ENCODE measurements at places on chromosomes 1 and 21.
A peak's percentile ranks its signal among the peaks of the same experiment; 100 is the strongest.

DNA sequence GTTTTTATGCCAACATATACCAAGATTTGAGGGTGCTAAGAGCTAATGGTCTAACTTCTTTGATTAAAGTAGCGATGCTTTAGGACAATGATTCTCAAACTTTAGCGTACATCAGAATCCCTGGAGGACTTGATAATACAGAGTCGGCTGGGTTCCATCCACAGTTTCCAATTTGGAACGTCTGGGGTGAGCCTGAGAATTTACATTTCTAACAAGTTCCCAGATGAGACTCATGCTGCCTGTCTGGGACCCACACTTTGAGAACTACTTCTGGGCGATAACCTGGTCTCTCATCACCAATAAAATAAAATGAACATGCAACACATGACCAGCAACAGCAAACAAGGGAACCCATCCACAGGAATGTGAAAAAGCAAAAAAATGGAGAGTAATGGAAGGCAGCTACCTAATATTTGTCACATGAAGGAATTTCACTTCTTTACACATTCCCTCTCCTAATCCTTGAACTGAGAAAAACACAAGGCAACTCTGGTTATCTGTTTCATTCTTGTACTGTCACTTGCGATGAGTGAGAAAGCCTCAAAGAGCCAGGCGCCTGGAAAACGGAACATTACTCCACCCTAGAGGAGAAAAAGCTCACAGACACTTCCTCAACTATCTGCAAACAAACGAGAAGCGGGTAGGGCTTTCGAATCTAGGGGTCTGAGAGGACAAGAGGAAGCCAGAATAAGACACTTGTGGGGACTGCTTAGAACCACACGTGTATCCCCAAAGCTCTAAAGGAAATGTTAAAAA lies 14.0 kb downstream of the HSF2BP start:
- DNase-seq = peak; percentile 70

GRCh38 chr21:34520281-34520680 lies 8.3 kb upstream of the KCNE1 start:
- no peak for DNase-seq

DNA sequence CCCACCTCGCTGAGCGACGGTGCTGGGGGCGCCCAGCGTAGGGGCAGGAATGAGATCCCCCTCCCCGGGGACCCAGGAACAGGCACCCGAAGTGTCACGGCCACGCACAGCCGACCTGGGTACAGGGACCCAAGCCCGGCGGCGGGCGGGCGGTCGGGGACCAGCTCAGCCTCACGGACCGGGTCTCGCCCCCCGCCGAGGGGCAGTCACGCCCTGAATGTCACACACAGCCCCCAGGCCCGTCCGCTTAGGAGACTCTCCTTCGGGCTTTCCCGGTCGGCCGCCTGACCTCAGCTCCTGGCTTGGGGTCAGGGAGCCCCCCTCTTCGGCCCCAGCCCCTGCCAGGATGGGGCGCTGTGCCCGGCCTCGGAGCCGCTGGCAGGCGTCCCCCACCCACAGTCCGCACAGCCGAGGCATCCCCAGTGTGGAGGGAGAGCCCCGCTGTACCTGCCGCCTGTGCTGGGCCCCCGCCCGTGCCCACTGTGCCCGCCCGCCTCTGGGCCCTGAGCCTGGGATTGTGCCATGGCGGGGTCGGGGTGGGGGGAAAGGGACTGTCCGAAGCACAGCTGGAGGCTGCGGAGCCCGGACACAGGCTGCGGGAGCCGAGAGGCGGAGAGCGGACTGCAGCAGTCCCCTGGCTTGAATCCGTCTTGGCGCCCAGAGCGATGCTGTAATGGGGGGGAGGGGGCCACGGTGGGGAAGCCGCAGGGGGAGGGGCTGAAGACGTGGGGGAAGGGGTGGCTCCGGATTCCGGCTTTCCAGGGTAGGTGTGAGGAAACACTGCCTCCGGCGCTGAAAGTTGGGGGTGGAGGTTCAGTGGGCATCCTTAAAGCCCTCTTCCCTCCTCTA lies 627 bp upstream of the DLGAP3 start:
- DNase-seq = no peak

- DNase-seq = no peak
Measured at GRCh38 chr1:241608379-241609033, 31.7 kb downstream of the CHML start.

- no peak for DNase-seq
Measured at GRCh38 chr1:11638121-11638520, 16.1 kb downstream of the FBXO2 start.

GRCh38 chr1:6423321-6423999 lies 1.1 kb upstream of the ESPN start:
- DNase-seq = no peak

DNA sequence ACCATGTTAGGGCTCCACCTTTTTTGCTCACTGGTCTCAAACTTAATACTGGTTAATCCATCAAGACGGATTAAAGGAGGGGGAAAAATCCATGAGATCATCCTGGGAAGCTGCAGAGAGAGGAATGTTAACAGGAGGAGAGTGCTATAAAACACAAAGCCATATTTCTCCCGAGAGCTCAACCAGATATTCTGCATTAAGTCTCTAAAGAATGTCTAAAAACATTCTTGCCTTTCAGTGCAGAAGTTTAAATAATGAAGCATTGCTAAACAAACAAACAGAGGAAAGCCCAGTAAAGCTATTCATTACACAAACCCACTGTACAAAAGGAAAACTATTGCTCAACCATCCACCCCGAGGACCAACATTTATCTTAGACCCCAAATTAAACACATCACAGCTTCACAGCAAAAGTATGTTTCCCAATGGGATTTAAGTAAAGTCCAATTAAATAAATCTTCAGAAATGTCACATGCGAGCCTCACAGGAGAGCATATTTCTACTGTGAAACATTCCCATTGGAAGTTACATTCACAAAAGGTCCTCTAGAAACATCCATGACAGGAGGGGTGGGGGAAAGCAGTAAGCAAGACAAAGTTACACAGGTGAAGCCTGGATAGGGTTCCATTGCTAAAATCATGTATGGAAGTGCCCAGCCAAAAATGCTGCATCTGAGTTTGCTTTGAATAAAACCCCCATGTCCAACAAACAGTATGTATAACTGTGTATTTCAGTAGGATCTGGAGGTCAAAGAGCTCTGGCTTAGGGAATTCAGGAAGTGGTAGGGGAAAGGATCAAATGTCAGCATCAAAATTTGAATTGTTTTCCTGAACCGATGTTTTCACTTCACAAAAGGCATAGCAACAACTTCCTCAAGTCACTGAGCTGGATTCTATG lies 23.3 kb downstream of the DUSP10 start:
- no peak for DNase-seq

GRCh38 chr1:65178235-65178634 lies 30.2 kb downstream of the AK4 start:
- DNase-seq = peak; percentile 64

DNA sequence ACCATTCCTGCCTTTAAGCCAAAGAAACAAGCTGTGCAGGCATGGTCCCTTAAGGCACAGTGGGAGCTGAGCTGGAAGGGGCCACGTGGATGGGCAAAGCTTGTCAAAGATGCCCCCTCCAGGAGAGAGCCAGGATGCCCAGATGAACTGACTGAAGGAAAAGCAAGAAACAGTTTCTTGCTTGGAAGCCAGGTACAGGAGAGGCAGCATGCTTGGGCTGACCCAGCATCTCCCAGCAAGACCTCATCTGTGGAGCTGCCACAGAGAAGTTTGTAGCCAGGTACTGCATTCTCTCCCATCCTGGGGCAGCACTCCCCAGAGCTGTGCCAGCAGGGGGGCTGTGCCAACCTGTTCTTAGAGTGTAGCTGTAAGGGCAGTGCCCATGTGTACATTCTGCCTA lies 1.3 kb upstream of the SLC50A1 start:
- DNase-seq = no peak

GRCh38 chr1:63454269-63454668 lies 68.8 kb downstream of the ITGB3BP start:
- no peak for DNase-seq

DNA sequence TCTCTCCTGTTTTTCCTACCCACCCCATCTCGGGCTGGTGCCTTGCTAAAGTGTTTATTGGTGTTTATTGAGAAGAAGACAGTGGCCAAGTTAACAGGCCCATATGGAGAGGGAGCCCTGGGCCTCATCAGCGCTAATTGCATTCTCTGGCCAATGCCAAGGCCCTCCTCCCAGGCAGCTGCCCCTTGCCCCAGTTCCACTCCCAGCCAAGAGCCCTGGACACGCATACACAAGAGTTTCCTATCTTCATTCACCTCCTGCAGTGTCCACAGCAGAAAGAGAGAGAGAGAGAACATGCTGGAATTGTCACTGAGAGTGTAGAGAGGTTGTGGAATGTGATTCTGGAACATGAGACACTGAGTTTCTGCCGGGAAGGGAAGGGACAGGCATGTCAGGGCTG lies 25.4 kb upstream of the VWA5B1 start:
- DNase-seq = no peak

GRCh38 chr1:14710331-14710730 lies 111.8 kb downstream of the KAZN start:
- DNase-seq = no peak

DNA sequence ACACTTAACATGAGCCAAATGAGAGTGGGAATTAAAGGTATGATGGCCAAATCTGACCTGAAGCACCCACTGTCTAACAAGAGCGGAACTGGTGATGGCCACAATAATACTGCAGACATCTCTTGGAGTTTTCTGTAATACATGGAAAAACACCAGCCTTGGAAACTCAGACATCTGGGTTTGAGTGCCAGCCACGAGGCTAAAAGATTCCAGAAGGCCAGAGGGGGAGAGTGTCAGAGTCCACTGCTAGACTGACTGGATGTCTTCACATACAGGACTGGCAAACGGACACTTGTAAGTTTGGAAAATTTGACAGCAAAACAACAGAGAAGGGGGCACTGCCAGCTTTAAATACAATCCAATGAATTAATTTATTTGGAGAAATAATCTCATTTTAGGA lies 175.1 kb downstream of the ADSS2 start:
- no peak for DNase-seq

DNA sequence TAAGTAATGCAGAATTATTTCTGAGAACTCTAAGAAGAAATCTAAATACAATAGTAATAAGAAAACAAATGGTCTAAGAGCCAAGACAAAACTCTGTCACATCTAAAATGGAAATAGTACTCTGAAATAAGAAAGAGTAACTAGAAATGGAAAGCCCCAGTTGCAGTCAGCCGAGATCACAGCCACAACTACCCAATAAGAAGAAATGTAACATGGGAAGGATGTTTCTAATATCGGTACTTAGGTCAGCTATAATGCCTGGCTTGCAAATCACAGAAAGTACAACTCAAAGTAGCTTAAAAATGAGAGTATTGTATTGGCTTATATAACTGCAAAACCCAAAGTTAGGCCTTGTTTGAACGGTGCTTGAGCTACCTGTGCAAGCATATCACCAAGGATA lies 58.6 kb upstream of the USP25 start:
- DNase-seq = no peak

DNA sequence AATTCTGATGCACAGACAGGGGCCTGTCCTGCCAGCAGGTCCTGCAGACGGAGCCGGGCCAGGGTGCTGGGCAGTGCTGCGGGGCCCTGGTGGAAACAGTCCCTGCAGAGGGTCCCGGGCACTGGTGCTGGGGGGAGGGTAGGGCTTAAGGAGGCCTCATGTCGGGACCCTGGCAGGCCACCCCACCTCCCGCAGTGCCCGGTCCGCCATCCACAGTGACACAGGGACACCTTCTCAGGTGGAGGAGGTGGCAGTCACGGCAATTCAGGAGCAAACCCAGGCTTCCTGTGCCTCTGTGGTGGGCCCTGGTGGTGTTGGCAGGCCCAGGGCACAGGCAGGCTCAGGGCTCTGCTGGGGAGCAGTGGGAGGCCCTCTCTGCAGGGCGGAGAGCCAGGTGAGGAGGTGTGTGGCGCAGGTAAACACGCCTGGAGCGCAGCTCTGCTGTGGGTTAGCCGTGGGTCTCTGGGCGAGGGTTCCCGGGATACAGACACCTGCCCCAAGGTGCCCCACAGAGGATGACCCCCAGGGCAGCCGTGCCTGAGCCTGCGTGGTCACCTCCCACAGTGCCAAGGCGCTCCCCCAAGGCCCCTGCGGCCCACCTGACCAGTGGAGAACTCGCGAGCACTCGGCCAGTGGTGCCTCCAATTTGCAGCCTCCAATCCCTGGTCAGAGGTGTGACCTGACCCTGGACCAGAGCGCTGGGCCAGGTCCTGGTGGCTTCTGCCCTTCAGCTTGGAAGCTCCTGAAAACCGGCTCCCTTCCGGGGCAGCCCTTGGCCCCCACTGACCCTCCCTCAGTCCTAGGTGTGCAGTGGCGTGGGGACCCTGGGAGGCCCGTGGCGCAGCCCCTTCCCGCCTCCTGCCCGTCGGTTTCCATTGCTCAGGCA lies 19.2 kb downstream of the COL18A1 start:
- DNase-seq = no peak

DNA sequence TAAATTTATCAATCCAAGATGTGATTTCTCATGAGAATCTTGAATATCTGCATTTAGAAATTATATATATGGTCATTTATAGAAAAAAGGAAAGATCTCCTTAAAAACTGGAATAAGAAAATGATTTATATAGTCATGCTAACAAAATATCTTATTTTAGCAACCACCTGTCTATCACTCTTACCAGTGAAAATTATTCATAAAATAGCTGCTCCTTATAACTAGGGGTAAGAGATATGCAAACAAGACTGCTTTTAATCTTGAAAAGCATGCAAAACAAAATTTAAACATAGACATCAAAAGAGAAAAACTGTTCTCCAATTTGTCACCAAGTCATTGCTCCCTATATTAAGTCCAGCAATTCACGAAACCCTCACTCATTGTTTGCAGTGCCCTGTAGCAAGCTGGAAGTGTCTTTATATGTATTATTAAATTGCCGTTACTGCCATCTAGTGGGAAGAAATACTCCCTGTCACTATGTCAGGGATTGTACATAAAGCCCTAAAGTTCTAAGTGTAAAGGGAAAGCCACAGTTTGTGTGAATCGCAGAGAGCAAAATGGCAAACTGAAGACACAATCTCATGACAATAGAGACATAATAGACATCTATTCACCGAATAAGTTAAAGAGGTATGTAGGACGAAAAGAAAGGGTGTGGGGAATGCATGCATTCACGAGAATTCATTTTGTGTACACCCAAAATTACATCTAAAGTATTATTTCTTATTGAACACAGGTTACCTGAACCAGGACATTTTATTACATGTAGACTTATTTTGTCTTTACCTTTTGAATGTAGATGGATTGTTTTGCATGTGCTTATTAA lies 600.5 kb downstream of the USP25 start:
- DNase-seq = no peak

DNA sequence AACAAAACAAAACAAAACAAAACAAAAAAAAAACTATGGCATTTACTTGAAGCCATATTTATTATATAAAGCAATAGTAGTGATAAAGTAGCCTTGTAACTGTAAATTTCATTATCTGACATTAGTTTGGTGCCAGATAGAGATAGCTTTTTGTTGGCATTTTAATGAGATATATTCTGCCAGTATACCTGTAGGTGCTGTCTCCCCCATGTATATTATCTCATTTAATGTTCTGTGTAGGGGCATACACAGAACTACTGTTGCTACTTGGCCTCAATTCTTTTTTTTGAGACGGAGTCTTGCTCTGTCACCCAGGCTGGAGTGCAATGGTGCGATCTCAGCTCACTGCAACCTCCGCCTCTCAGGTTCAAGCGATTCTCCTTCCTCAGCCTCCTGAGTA lies 67.4 kb downstream of the TMEM200B start:
- DNase-seq = no peak
